T-helper 17 cell (primary cell): ENCODE measurements at places on chromosomes 12 and 14. TPM values are rescaled to one million over a fixed set of nuclear protein-coding genes. Genes with fewer than 3 reads are reported as not detected.

CD163L1 gene
- 0.08 TPM for total RNA-seq

SLC24A4 gene
- 2.0 TPM for total RNA-seq

DNA sequence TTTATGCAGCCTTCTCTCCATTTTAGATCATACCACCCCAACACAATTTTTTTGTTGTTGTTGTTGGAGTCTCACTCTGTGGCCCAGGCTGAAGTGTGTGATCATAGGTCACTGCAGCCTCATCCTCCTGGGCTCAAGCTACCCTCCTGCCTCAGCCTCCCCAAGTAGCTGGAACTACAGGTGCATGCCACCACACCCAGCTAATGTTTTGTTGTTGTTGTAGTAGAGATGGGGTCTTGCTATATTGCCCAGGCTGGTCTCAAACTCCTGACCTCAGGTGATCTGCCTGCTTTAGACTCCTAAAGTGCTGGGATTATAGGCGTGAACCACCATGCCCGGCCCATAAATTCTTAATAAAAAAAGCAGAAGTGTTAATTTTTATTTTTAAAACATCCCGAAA is 111.6 kb downstream of the PLXNC1 start:
- no peak for DNase-seq

GRCh38 chr12:981176-981828 is 9.7 kb upstream of the ERC1 start:
- DNase-seq, result no peak

- no peak for DNase-seq
Measured at GRCh38 chr12:46342562-46343033, 30.0 kb downstream of the SLC38A2 start.

DNA sequence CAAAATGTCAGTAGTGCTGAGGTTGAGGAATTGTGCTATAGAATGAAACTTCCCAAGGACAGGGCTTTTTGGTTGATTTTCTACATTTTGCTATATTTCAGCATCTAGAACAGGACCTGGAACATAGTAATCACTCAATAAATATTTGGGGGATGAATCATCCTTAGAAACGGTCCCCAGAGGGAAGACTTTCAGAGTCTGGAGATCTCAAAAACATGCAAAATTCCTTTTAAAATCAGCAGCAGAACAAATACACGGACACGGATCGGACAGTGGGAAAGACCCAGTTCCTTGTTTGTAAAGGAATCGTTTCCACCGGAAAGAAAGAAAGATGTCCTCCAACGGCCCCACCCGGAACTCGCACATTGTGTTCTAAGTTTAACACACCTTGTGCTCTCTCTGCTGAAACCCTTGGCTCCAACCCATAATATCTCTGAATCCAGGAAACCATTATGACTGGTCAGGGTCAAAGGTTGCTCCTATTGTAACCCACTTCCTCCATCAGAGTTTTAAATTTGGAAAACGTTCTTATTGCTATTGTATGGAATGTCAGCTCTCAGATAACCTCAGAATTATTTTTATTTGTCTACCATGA is 617.2 kb downstream of the MED13L start:
- no peak for DNase-seq

DNA sequence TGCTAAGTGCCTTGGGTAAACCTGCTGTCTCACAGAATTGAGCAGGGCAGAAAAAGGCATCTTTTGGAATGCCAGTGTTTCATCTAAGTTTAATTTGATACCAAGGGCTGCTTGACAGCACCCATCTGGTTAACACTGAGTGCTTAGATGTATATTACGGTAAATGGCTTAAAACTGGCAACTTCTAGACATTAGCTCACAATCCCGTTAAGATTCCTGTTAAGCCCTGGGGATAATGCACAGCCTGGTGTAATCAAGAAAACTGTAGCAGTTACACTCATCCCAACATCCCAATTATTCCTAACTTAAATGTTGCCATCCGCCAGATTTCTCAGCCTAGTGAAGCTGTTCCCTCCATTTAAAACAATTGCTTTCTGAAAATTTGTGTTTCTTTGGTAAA is 29.9 kb downstream of the PPFIBP1 start:
- no peak for DNase-seq
